Aorta (tissue), 5 donors: ENCODE measurements at places on chromosomes 1 and 21. TPM values are rescaled to one million over a fixed set of nuclear protein-coding genes. Genes with fewer than 3 reads are reported as not detected.

Gene COX20
- total RNA-seq, result 29.7 TPM

Gene MROH9
- total RNA-seq, result 0.39 TPM

Gene LHX8
- total RNA-seq, result not detected

Gene CSF3R
- 26.7 TPM for total RNA-seq

Gene PLCH2
- 0.71 TPM for total RNA-seq

Gene CLCA2
- total RNA-seq, result 0.36 TPM

Gene DYNLT5
- total RNA-seq, result 10.3 TPM

Gene S100A7
- total RNA-seq, result not detected

DNA sequence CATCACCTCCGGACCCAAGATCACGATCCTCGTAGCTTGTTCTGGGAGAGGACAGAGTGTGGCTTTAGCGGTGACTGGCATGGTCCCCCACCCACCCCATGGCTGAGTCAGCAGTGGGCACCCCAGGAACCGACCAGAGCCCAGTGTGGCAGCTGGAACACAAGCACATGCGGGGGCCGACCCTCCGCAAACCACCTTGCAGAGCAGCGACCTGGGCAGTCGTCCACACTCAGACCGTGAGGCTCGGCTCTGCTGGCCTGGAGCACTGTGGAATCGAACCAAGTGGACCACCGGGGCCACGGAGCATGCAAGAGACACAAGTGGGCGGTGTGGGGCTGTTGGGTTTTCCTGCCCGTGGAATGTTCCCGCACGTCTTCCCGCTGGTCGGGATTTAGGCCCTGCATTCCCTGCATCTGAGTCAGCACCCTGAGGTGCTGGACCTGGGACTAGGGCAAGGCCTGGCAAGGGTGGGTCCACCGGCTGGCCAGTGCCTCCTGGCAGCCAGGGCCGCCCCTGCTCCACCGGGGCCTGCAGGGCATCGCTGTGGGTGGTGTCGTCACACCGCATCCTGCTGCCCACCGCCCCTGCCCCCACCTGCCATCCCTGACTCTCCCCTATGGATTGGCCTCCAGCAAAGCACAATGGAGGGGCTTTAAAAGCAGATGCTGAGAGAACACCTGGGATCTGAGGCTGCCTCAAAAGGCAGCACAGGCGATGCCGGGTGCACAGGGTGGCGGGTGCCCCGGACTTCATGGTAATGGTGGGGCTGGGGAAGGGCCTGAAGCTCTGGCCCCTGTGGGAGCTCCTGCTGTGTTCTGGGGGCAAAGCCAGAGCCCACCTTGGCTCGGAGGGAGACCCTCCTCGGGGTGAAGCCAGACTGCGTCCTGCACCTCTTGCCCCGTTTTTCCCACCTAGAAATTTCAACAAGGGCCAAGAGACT lies 18.5 kb downstream of the MORN1 start:
- H3K4me1 ChIP-seq, result no peaks in the 10 kb centered on the region
- no peak overlapping the region for H3K4me3 ChIP-seq
- H3K36me3 ChIP-seq, result no peaks in the 10 kb centered on the region
- H3K27me3 ChIP-seq, result no peaks in the 10 kb centered on the region
- no peak overlapping the region for H3K27ac ChIP-seq

DNA sequence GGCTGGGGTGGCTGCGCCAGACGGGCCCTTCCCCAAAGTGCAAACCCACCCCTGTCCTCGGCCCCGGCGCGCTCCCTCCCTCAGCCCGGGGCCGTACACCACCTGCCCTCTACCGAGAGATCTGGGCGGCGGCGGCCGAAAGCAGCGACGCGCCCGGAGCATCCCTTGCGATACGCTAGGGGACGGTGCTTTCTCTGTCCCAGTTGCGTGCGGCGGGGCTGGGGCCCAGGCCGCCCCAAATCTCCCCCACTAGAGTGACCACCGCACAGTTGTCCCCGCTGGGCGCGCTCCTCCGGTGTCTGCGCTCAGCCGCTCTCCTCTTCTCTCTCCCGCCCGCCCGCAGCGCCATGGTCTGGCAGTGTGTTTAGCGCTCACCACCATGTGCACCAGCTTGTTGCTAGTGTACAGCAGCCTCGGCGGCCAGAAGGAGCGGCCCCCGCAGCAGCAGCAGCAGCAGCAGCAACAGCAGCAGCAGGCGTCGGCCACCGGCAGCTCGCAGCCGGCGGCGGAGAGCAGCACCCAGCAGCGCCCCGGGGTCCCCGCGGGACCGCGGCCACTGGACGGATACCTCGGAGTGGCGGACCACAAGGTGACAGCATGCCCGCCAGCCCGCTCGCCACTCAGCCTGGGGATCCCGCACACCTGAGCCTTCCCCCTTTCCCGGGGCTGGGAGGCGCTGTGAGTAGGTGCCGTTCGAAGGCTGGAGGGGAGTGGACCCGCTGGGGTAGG lies 1.0 kb downstream of the ST6GALNAC5 start:
- peak; percentile 84 for DNase-seq
- peak overlapping the region; percentile 57 for H3K4me3 ChIP-seq
- no peaks in the 10 kb centered on the region for H3K36me3 ChIP-seq
- H3K27me3 ChIP-seq, result no peaks in the 10 kb centered on the region

GRCh38 chr1:117630423-117630998 lies 24.7 kb downstream of the TENT5C start:
- no peaks in the 10 kb centered on the region for H3K27me3 ChIP-seq
- H3K27ac ChIP-seq, result no peak overlapping the region
- DNase-seq, result no peak
- H3K4me1 ChIP-seq, result no peaks in the 10 kb centered on the region
- no peaks in the 10 kb centered on the region for H3K36me3 ChIP-seq

- no peak overlapping the region for H3K27ac ChIP-seq
- no peak for DNase-seq
- peaks cover 14% of the 10 kb centered on the region for H3K4me1 ChIP-seq
- no peaks in the 10 kb centered on the region for H3K27me3 ChIP-seq
Measured at GRCh38 chr1:170678027-170678600, 14.2 kb downstream of the PRRX1 start.

GRCh38 chr1:89896105-89896942 lies 75.5 kb downstream of the LRRC8D start:
- no peaks in the 10 kb centered on the region for H3K4me1 ChIP-seq
- no peaks in the 10 kb centered on the region for H3K36me3 ChIP-seq
- H3K27me3 ChIP-seq, result no peaks in the 10 kb centered on the region
- no peak overlapping the region for H3K27ac ChIP-seq
- DNase-seq, result no peak

GRCh38 chr1:13624526-13624925 lies 40.9 kb downstream of the PDPN start:
- DNase-seq, result no peak
- no peaks in the 10 kb centered on the region for H3K4me1 ChIP-seq

DNA sequence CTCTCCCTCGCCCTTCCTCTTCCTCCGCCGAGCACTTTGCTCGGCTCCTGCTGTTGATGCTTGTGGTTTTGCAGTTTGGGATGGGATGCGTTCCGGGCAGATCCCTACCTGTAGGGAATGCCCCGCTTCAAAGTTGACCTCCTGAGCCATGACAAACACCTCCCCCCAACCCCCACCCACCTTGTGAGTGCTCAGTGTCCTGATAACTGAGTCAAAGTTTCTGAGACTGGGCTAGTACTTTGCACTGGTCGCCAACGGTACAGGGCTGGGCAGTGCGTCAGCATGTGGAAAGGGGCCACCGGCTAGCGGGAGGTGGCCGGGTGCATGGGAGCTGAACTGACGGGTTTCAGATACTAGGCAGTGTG lies 771 bp downstream of the RABGAP1L start:
- H3K27ac ChIP-seq, result no peak overlapping the region
- H3K27me3 ChIP-seq, result no peaks in the 10 kb centered on the region
- H3K36me3 ChIP-seq, result no peaks in the 10 kb centered on the region
- peak overlapping the region; percentile 93 for H3K4me3 ChIP-seq

GRCh38 chr1:220454155-220454777 lies 73.7 kb upstream of the MARK1 start:
- H3K4me1 ChIP-seq, result peaks cover 3% of the 10 kb centered on the region
- no peaks in the 10 kb centered on the region for H3K27me3 ChIP-seq
- no peak overlapping the region for H3K27ac ChIP-seq
- H3K4me3 ChIP-seq, result no peak overlapping the region

GRCh38 chr1:218964471-218965185 lies 209.1 kb upstream of the LYPLAL1 start:
- no peaks in the 10 kb centered on the region for H3K36me3 ChIP-seq
- no peaks in the 10 kb centered on the region for H3K27me3 ChIP-seq
- H3K4me1 ChIP-seq, result no peaks in the 10 kb centered on the region
- no peak for DNase-seq
- H3K4me3 ChIP-seq, result no peak overlapping the region

DNA sequence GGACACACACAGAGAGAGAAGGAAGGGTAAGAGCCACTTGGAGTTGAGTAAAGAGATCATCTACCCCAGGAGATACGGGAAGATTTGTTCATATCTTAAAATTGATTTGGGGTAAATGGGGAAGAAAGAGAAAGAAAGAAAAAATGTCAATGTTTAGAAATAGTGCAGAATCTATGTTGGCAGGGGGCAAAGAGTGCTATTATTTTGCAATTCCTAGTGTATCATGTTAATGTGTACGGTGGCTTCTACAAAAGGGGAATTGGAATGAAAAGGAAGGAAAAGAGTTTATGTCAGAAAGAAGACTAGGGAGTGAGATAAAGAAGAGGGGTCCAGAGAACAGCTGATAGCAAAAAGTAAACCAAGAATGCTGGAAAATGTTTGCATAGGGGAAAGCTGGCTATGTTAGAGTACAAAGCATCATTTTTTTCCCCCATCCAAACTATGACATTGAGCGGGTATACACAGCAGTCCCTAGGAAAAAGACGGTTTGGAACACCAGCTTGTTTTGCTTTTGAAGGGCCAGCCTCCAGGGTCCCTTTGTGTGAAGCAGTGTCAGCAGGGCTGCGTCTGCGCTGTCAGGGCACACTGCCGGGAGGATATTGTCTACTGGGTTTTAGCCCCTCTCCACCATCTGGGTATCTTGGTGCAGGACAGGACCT lies 10.8 kb downstream of the LRRC8D start:
- no peak for DNase-seq
- H3K27me3 ChIP-seq, result no peaks in the 10 kb centered on the region
- H3K36me3 ChIP-seq, result no peaks in the 10 kb centered on the region
- H3K4me3 ChIP-seq, result no peak overlapping the region
- no peak overlapping the region for H3K27ac ChIP-seq
- no peaks in the 10 kb centered on the region for H3K4me1 ChIP-seq

GRCh38 chr1:231369282-231369681 lies 31.2 kb downstream of the SPRTN start:
- H3K36me3 ChIP-seq, result no peaks in the 10 kb centered on the region
- DNase-seq, result no peak
- no peaks in the 10 kb centered on the region for H3K27me3 ChIP-seq
- H3K27ac ChIP-seq, result no peak overlapping the region
- H3K4me3 ChIP-seq, result no peak overlapping the region
- H3K4me1 ChIP-seq, result no peaks in the 10 kb centered on the region

DNA sequence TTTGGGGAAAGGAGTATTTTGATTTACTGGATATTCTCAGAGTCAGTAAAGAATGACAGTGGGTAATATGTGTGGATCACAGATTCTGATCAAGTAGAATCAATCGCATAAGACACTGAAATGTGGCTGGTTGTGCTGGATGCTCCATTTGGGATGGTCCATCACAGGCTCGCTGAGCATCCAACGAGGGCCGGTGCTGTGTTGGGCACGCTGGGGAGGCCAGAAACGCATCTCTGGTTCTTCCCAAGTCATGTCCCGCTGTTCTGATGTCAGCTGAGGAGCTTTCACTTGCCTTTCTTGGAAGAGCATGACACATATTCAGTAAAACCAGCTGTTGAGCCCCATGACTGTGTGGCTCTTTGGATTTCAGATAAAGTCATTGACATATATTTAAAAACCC lies 72.0 kb downstream of the UMODL1 start:
- H3K4me1 ChIP-seq, result no peaks in the 10 kb centered on the region
- no peak for DNase-seq
- H3K4me3 ChIP-seq, result no peak overlapping the region
- H3K27me3 ChIP-seq, result no peaks in the 10 kb centered on the region
- no peaks in the 10 kb centered on the region for H3K36me3 ChIP-seq

DNA sequence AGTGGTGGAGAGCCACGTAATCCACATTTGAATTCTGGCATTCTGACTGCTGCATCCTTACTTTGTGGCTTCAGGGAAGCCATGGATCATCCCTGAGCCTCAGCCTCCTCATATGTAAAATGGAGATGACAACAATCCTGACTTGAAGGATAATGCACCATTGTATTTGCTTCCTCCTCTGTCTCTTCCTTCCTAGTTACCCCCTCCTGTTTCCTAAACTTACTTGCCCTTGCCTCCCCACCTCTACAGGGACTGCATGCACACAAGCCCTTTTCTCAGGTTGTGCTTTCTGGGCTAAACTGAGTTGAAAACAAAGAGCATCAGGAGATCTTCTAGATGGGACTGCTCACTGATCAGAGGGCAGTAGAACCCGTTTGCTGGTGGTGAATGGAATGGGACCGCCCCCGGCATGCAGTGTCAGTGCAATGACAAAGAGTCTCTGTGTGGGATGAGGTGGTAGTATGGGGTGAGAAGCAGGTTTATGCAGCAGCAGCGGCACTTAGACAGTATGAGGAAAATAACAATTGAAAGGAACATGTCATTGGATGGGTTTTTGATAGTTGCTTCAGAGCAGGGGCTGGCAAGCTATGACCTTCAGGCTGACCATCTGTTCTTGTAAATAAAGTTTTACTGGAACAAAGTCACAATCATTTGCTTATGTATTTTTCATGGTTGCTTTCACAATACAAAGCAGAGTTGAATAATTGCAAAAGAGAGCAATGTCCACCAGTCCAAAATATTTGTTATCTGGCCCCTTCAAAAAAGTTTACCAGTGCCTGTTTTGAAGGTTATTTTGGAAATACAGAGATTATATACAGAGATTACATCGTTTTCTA lies 6.1 kb upstream of the ADAMTS1 start:
- H3K36me3 ChIP-seq, result no peaks in the 10 kb centered on the region
- no peaks in the 10 kb centered on the region for H3K27me3 ChIP-seq
- H3K4me1 ChIP-seq, result no peaks in the 10 kb centered on the region
- no peak overlapping the region for H3K27ac ChIP-seq
- H3K4me3 ChIP-seq, result no peak overlapping the region
